ENCODE measurements at places on chromosomes 13 and 19. TPM values are rescaled to one million over a fixed set of nuclear protein-coding genes. Genes with fewer than 3 reads are reported as not detected.

LRRC25 gene
- 38.0 TPM for total RNA-seq

DNA sequence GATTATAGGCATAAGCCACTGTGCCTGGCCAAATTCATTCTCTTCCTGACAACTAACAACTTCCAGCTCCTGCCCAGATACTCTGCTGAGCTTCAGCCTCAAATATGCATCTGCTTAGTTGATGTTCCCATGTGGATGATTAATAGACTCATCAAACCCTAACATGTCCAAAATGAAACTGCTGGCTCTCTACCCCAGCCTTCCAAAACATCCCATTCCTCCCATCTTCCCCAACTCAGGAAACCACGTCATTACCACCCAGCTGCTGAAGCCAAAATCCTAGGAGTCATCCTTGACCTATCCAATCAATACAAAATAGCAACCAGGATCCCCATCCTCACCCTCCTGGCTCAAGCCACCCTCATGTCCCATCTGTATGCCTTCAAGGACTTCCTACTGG lies 20.9 kb downstream of the POU2F2 start:
- no peaks in the 10 kb centered on the region for H3K27me3 ChIP-seq
- H3K4me1 ChIP-seq: no peaks in the 10 kb centered on the region
- H3K27ac ChIP-seq: no peak overlapping the region
- no peak overlapping the region for H3K4me3 ChIP-seq

DNA sequence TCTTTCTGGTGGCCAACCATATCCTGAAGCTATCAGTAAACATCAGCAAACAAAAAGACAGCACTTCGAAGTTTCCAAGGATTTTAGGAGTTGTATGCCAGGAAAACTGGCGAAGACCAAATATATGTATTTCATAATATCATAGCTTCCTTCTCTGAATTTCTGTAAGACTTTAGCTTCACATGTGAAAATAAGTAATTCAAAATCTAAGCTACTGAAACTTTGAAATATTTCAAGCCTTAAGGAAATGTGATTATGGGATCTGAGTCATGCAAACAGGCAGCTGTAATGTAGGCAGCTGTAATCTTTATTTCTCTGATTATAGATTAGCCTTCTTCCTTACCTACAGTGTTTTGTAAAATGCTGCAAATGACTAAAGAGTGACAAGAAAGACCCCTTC lies 70.7 kb upstream of the ANKRD10 start:
- no peak overlapping the region for H3K27ac ChIP-seq
- DNase-seq: no peak
- no peaks in the 10 kb centered on the region for H3K36me3 ChIP-seq
- H3K27me3 ChIP-seq: peaks cover 6% of the 10 kb centered on the region
- no peak overlapping the region for H3K4me3 ChIP-seq
- no peaks in the 10 kb centered on the region for H3K4me1 ChIP-seq

DNA sequence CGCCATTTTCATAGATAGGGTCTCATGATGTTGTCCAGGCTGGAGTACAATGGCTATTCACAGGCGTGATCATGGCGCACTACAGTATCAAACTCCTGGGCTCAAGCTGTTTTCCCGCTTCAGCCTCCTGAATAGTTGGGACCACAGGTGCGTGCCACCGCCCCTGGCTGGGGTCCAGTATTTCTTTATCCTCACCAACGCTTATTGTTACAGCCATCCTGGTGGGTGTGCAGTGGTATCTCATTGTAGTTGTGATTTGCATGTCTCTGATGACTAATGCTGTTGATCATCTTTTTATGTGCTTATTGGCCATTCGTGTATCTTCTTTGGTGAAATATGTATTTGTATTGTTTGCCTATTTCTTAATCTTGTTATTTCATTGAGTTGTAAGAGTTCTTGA lies 49.0 kb downstream of the SIPA1L3 start:
- no peaks in the 10 kb centered on the region for H3K4me1 ChIP-seq
- no peak for DNase-seq
- H3K36me3 ChIP-seq: no peaks in the 10 kb centered on the region
- no peaks in the 10 kb centered on the region for H3K27me3 ChIP-seq
- H3K4me3 ChIP-seq: no peak overlapping the region

CCDC8 gene
- total RNA-seq: 19.7 TPM

GRCh38 chr19:4583961-4584669 lies 24.6 kb upstream of the SEMA6B start:
- DNase-seq: no peak
- H3K4me3 ChIP-seq: no peak overlapping the region
- H3K27ac ChIP-seq: no peak overlapping the region
- H3K4me1 ChIP-seq: no peaks in the 10 kb centered on the region
- no peaks in the 10 kb centered on the region for H3K36me3 ChIP-seq

LRG1 gene
- total RNA-seq: 15.7 TPM

NOTCH3 gene
- 81.7 TPM for total RNA-seq

- H3K36me3 ChIP-seq: peaks cover 41% of the 10 kb centered on the region
- H3K27me3 ChIP-seq: no peaks in the 10 kb centered on the region
- H3K4me1 ChIP-seq: no peaks in the 10 kb centered on the region
- H3K4me3 ChIP-seq: no peak overlapping the region
Observed at GRCh38 chr19:46721269-46722003, 4.5 kb upstream of the PRKD2 start.

DCT gene
- 0.25 TPM for total RNA-seq

GRCh38 chr19:16378291-16378889 lies 53.8 kb downstream of the KLF2 start:
- peaks cover 7% of the 10 kb centered on the region for H3K36me3 ChIP-seq
- no peaks in the 10 kb centered on the region for H3K27me3 ChIP-seq

GRCh38 chr19:24073807-24074206 lies 13.2 kb upstream of the ZNF254 start:
- peaks cover 32% of the 10 kb centered on the region for H3K36me3 ChIP-seq
- no peaks in the 10 kb centered on the region for H3K27me3 ChIP-seq
- no peaks in the 10 kb centered on the region for H3K4me1 ChIP-seq
- no peak for DNase-seq
- H3K4me3 ChIP-seq: no peak overlapping the region
- H3K27ac ChIP-seq: no peak overlapping the region

DNA sequence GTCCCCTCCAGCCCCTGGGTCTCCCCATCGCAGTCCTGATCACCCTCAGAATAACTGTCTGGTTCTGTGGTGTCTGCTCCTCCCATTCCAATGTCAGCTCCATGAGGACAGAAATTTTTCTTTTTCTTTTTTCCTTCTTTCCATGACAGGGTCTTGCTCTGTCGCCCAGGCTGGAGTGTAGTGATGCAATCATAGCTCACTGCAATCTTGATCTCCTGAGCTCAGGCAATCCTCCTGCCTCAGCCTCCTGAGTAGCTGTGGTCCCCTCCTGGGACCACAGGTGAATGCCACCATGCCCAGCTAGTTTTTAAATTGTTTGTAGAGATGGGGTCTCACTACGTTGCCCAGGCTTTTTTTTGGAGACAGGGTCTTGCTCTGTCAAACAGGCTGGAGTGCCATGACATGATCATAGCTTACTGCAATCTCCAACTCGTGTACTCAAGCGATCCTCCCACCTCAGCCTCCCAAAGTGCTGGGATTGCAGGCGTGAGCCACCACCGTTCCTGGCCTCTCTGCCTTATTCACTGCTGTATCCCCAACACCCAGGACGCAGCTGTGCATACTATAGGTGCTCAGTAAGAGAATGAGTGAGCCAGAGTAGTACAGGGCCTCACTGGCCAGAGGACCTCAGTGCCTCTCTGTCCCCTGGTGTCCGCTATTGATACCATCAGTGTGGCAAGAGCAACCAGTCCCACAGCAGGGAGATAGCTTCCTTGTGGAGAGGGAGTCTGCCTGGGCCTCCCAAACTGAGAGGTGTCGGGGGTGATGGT lies 5.2 kb upstream of the DOCK6 start:
- H3K27me3 ChIP-seq: no peaks in the 10 kb centered on the region
- H3K27ac ChIP-seq: no peak overlapping the region

DAND5 gene
- 0.20 TPM for total RNA-seq

DNA sequence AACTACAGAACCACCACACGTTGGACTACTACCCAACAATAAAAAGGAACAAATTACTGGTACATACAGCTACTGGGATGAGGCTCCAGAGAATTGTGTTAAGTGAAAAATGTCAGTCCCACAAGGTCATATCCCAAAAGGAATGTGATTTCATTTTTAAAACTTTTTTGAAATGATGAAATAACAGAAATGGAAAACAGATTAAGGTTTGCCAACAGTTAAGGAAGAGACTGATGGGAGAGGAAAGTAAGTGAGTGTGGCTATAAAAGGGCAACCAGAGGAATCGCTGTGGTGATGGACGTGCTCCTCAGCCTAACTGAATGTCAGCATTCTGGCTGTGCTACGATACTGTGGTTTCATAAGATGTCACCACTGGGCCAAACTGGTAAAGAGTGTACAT lies 512.8 kb downstream of the UQCRFS1 start:
- DNase-seq: no peak
- H3K27me3 ChIP-seq: no peaks in the 10 kb centered on the region
- H3K4me1 ChIP-seq: no peaks in the 10 kb centered on the region
- no peaks in the 10 kb centered on the region for H3K36me3 ChIP-seq
- H3K27ac ChIP-seq: no peak overlapping the region

DNA sequence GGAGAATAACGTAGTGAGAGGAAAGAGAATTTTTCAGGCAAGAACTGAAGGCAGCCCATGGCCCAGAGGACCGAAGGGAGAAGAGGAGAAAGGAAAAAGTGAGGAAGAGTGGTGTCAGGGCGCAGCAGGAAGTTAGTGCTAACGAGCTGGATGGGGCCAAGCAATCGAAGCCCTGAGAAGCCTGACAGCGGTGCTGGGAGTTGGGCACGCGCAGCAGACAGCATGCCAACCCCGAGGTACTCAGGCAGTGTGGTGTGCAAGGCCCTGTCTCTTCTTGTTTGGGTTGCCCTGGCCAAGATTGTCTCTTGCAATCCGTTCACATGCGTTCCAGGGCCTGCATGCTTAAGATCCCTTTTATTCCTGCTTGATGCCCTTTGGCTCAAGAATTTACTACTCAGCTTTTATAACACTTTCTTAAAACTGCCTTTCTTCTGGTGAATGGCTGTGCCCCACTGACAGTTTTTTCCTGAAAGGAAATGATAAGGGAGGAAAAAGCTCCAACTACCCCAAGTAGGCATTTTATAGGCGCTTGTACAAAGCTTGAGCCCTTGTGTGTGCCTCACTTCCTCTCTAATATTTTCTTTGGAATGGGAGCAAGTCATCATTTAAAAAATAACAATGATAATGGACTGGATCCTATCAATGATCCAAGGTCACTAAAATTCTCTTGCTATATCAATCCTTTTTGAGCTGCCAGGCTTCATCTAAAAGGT lies 115.4 kb downstream of the FLT1 start:
- peaks cover 8% of the 10 kb centered on the region for H3K4me1 ChIP-seq
- H3K27me3 ChIP-seq: no peaks in the 10 kb centered on the region
- no peaks in the 10 kb centered on the region for H3K36me3 ChIP-seq
- no peak overlapping the region for H3K27ac ChIP-seq

GRCh38 chr13:73993661-73994060 lies 140.5 kb downstream of the KLF12 start:
- H3K27me3 ChIP-seq: no peaks in the 10 kb centered on the region
- H3K36me3 ChIP-seq: no peaks in the 10 kb centered on the region
- no peak overlapping the region for H3K4me3 ChIP-seq

GRCh38 chr19:1274852-1275259 lies 474 bp upstream of the FAM174C start:
- peaks cover 30% of the 10 kb centered on the region for H3K4me1 ChIP-seq
- DNase-seq: no peak
- peaks cover 52% of the 10 kb centered on the region for H3K36me3 ChIP-seq
- H3K27ac ChIP-seq: peak overlapping the region; percentile 100

OVOL3 gene
- total RNA-seq: not detected
